ENCODE measurements at places on chromosomes 6 and 20.

DNA sequence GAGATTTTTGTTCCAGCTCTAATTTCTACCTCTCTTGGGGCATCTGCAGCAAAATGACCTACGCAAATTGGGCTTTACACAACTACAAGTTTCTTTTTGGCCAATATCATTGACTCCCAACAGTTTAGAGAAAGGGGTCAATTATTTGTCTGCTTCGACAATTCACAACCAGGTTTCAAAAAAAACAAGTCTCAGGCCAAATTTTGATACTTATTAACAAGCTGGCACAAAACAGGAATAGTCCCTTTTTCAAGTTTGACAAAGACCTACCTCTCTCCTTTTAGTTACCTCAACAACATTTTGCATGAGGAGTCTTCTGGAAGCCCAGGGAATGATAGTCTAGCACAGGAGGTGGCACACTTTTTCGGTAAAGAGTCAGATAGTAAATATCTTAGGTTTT is 97.9 kb upstream of the TSHZ2 start:
- ATAC-seq: no peak

DNA sequence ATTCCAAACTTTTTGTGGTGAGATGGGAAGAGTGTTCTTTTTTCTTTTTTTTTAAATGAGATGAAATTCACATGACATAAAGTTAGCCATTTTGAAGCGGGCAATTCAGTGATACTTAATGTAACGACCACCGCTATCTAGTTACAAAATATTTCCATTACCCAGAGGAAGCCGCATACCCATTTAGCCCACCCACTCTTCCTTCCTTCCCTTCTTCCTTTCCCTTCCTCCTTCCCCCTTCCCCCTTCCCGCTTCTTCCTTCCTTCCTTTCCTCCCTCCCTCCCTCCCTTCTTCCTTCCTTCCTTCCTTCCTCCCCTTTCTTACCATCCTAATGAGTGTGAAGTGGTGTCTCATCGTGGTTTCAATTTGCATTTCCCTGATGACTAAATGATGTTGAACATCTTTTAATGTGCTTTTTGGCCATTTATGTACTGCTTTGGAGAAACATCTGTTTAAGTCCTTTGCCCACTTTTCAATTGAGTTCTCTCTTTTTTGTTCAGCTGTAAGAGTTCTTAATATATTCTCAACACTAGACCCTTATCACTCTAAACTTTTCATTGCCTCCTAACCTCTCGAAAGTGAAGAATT is 371.1 kb downstream of the FARS2 start:
- ATAC-seq: no peak

DNA sequence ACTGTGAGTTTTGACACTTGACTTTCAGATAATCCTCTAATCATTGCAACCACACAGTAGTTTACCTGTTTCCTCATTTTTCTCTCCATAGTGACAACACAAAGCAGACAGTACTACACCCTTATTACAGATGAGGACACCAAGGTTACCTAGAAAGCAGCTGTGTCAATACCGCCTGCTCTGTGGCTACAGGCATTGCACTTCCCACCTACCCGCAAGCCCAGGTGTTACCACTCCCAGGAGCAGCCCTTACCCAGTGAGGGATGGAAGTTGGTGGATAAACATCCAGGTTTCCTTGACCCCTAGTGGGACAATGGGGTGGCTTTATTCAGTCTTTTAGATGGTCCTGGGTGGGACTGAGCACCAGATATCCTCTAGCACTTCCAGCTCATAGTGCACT is 503.6 kb downstream of the PTPRT start:
- ATAC-seq: no peak

DNA sequence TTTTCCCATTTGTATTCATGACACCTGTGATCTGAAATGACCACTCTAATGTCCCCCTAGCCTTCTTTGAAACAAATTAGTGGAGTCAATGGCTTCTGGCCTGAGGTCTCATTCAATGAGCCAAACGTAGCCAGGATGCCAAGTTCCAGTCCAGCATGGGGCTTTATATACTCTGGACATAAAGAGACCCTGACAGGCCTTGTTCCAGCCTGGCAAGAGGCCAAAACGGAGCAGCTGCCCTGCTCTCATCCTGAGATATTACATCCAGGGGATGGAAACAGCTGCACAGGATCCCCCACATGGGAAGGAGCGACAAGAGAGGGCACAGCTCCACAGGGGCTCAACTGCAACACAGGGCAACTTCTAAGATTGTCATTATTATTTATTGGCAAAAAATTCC is 437.8 kb downstream of the CDH26 start:
- ATAC-seq: no peak
